Kidney (tissue), 22 donors: ENCODE measurements at places on chromosomes 1 and 21. TPM values are rescaled to one million over a fixed set of nuclear protein-coding genes. Genes with fewer than 3 reads are reported as not detected.

The ZNF683 gene
- total RNA-seq = 0.25 TPM

DNA sequence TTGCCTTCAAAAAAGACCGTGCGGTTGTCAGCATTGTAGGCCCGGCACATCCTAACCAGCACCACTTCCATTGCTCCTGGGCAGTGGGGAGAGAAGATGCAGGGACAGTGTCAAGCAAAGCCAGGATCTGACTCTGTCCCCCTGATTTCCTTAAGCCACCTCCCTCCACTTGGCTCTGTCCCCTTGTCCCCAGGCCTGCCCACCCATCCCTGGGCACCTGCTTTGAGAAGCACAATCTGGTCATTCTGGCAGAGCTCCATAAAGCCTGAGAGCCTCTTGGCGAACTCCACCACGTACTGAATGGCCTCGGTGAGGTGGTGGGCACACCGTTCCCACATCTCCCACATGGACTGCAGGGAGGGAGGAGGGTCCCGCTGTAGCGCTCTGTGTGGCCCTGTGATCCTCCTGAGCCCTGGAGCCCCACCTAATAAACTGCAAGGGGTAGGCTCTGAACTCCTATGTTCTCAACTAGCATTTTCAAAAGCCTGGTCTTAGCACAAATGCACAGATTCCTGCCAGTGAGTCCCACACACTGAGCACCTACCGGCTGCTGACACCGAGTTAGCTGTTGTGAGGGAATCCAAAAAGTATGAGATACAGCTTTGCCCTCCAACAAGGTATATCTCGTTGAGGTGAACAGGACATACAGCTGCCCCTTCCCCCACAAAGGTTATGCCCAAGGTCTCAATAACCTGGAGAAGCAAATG, 8.2 kb upstream of the LINGO4 start:
- DNase-seq = no peak
- no peaks in the 10 kb centered on the region for H3K27me3 ChIP-seq
- H3K4me1 ChIP-seq = no peaks in the 10 kb centered on the region
- peaks cover 9% of the 10 kb centered on the region for H3K36me3 ChIP-seq

The GCSAML gene
- total RNA-seq = 1.8 TPM

DNA sequence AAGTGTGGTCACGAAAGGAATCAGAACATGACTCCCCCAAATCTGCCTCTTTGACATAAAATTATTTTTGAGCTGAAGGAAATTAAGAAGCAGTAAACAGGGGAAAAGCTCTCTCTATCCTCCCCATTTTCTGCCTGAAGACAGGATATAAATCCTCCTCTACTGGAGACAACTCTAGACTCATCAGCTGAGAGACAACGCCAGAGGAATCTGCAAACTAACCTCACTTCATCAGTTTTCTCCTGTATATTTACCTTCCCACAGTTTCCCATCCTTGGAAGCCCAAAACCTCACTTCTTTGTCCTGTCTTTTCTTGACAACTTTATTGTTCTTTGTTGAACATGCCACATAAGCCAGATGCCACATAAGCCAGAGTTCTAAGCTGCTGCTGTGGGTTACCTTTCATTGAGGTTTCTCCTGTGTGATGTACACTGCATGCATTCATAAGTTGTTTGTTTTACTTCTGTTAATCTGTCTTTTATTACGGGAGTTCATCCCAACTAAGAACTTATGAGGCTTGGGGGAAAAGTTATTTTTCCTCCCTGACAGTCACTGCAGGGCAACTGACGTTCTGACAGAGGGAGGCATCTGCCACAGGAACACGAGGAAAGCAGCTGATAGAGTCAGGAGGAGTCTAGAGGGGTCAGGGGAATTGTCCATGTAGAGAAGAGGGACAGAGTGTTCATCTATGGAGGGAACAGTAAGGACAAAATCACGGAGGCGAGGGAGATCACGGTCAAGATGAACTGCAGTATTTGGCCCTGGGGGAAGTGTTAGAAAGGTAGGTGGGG, 19.2 kb downstream of the ST6GALNAC3 start:
- no peak overlapping the region for H3K27ac ChIP-seq
- no peaks in the 10 kb centered on the region for H3K36me3 ChIP-seq
- H3K4me1 ChIP-seq = no peaks in the 10 kb centered on the region
- DNase-seq = no peak

The SSU72 gene
- 102 TPM for total RNA-seq

DNA sequence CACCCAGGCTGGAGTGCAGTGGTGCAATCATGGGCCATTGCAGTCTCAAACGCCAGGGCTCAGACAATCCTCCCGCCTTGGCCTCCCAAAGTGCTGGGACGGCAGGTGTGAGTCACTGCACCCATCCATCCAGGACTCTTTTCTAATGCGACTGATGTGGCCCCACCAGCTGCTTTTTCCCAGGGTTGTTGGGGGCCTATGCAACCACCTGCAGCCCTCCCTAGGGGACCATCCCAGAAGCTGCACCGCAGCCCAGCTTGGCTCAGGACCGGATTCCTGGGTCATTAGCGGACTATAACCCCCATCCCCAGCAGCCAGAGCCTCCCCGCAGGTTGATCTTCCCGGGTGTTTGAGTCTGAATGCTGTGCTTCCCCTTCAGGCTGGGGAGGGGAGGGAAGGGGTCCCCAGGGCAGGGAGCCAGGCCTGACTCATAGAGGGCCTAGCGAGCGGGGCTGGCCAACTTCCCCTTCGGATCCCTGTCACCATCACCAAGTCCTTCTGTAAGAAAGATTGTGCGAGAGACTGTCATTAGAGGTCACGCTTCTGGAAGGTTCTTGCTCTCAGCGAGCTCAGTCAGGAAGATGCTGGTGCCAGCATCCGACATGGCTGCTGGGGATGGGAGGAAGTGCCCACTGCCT, 108.7 kb upstream of the ACTRT2 start:
- H3K27ac ChIP-seq = no peak overlapping the region
- H3K4me3 ChIP-seq = no peak overlapping the region
- H3K36me3 ChIP-seq = no peaks in the 10 kb centered on the region
- no peaks in the 10 kb centered on the region for H3K4me1 ChIP-seq

- no peaks in the 10 kb centered on the region for H3K36me3 ChIP-seq
- DNase-seq = no peak
- no peak overlapping the region for H3K27ac ChIP-seq
- no peaks in the 10 kb centered on the region for H3K4me1 ChIP-seq
- no peak overlapping the region for H3K4me3 ChIP-seq
- H3K27me3 ChIP-seq = peaks cover 5% of the 10 kb centered on the region
Measured at GRCh38 chr1:10802944-10803715, 6.7 kb upstream of the CASZ1 start.

The CD48 gene
- 20.5 TPM for total RNA-seq

DNA sequence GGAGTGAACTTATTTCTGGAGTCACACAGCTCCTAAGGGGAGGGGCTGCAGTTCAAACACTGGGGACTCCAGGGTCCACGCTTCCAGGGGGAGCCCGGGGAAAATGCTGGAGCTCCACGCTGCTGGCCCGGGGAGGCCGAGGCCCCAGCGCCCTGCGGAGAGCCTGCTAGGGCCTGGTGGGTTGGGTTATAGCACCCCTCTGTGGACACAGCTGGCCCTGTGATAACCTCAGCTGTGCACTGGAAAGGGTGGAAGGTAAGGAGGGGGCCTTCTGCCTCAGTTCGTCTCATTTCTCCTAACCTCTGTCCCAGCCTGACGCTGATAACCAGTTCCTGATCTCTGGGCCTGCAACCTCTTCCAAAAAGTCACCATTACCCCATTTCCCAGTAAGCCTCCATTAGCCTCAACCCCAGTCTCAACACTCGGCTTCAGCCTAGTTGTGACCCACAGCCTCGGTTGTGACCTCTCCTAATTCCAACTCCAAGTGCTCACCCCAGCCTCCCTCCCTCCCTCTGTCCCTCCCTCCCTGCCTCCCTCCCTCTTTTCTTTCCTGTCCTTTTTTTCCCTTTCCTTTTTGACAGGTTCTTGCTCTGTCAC, 7.1 kb downstream of the NBL1 start:
- H3K27ac ChIP-seq = peak overlapping the region; percentile 41
- H3K27me3 ChIP-seq = no peaks in the 10 kb centered on the region
- H3K4me1 ChIP-seq = peaks cover 7% of the 10 kb centered on the region
- no peak overlapping the region for H3K4me3 ChIP-seq
- no peaks in the 10 kb centered on the region for H3K36me3 ChIP-seq
- DNase-seq = peak; percentile 77

The AADACL3 gene
- total RNA-seq = not detected

The GJA9 gene
- total RNA-seq = not detected

DNA sequence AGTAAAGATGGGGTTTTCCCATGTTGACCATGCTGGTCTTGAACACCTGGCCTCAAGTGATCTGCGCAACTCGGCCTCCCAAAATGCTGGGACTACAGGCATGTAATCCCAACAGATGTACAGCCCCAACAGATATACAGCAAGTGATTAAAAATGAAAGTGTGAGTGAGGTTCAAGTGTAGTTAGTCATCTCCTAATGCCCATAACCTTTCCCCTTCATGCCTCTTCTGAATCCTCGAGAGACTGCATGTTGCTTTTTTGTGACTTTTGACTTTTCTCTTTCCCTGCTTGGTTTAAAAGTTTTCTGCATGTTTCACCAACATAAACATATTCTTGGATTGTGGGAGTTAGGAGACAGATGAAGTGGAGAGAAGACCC, 31.2 kb downstream of the KCNK2 start:
- DNase-seq = no peak
- no peak overlapping the region for H3K27ac ChIP-seq
- no peaks in the 10 kb centered on the region for H3K4me1 ChIP-seq
- H3K36me3 ChIP-seq = no peaks in the 10 kb centered on the region

The SV2A gene
- 4.5 TPM for total RNA-seq

The FCGR2B gene
- total RNA-seq = 19.7 TPM

The CELA2A gene
- not detected for total RNA-seq

GRCh38 chr1:55708781-55709180, 493.6 kb upstream of the USP24 start:
- no peak overlapping the region for H3K4me3 ChIP-seq
- peak; percentile 38 for DNase-seq
- peaks cover 2% of the 10 kb centered on the region for H3K4me1 ChIP-seq
- H3K36me3 ChIP-seq = no peaks in the 10 kb centered on the region

The SCAF4 gene
- total RNA-seq = 30.6 TPM

DNA sequence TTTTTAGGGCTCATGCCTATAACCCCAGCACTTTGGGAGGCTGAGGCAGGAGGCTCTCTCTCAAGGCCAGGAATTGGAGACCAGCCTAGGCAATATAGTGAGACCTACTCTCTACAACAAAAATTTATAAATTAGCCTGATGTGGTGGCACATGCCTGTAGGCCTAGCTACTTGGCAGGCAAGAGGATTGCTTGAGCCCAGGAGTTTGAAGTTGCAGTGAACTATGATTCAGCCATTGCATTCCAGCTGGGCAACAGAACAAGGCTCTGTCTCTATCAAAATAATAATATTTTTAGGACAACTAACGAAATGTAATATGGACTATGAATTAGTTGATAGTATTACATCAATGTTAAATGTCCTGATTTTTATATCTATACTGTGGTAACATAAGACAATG, 68.8 kb upstream of the ARID1A start:
- no peaks in the 10 kb centered on the region for H3K36me3 ChIP-seq
- H3K4me1 ChIP-seq = no peaks in the 10 kb centered on the region
- H3K27me3 ChIP-seq = no peaks in the 10 kb centered on the region
- no peak for DNase-seq
- H3K4me3 ChIP-seq = no peak overlapping the region
- H3K27ac ChIP-seq = no peak overlapping the region

GRCh38 chr1:108718927-108719655, 6.4 kb downstream of the FNDC7 start:
- DNase-seq = no peak
- H3K36me3 ChIP-seq = no peaks in the 10 kb centered on the region
- H3K4me1 ChIP-seq = no peaks in the 10 kb centered on the region
- H3K27me3 ChIP-seq = no peaks in the 10 kb centered on the region
- H3K4me3 ChIP-seq = no peak overlapping the region

- DNase-seq = no peak
- H3K27me3 ChIP-seq = peaks cover 11% of the 10 kb centered on the region
- H3K36me3 ChIP-seq = no peaks in the 10 kb centered on the region
- H3K4me1 ChIP-seq = no peaks in the 10 kb centered on the region
- no peak overlapping the region for H3K4me3 ChIP-seq
Measured at GRCh38 chr1:229894532-229894931, 172.5 kb upstream of the GALNT2 start.

- H3K4me1 ChIP-seq = no peaks in the 10 kb centered on the region
- no peak for DNase-seq
- H3K4me3 ChIP-seq = no peak overlapping the region
- H3K36me3 ChIP-seq = no peaks in the 10 kb centered on the region
- H3K27me3 ChIP-seq = no peaks in the 10 kb centered on the region
- no peak overlapping the region for H3K27ac ChIP-seq
Measured at GRCh38 chr1:5814046-5814619, 178.1 kb downstream of the NPHP4 start.

- no peaks in the 10 kb centered on the region for H3K27me3 ChIP-seq
- no peak overlapping the region for H3K4me3 ChIP-seq
Measured at GRCh38 chr1:53127546-53127945, 14.9 kb downstream of the SLC1A7 start.

- H3K27ac ChIP-seq = no peak overlapping the region
- no peaks in the 10 kb centered on the region for H3K27me3 ChIP-seq
- no peak for DNase-seq
- no peaks in the 10 kb centered on the region for H3K36me3 ChIP-seq
Measured at GRCh38 chr1:74763807-74764206, 30.9 kb downstream of the TYW3 start.

The LCE2B gene
- total RNA-seq = not detected

- H3K27me3 ChIP-seq = no peaks in the 10 kb centered on the region
- no peak overlapping the region for H3K4me3 ChIP-seq
- H3K4me1 ChIP-seq = no peaks in the 10 kb centered on the region
Measured at GRCh38 chr1:178966312-178966711, 59.4 kb upstream of the FAM20B start.

- H3K4me1 ChIP-seq = no peaks in the 10 kb centered on the region
- H3K27ac ChIP-seq = no peak overlapping the region
Measured at GRCh38 chr1:185739967-185740366, 5.8 kb downstream of the HMCN1 start.

DNA sequence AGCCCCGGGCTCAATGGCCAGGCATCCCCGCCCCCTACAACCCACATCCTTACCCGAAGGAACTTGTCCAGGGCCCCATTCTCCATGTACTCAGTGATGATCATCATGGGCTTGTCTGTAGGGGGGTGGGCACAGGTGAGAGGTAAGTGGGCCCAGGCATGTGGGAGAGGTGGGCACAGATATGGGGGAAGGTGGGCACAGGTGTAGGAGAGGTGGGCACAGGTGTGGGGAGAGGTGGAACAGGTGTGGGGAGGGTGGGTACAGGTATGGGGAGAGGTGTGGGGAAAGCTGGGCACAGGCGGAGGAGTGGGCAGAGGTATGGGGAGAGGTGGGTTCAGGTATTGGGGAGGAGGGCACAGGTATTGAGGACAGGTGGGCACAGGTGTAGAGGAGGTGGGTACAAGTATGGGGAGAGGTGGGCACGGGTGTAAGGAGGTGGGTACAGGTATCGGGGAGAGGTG, 23.5 kb downstream of the EPHA2 start:
- no peaks in the 10 kb centered on the region for H3K27me3 ChIP-seq
- H3K4me1 ChIP-seq = no peaks in the 10 kb centered on the region
- no peak overlapping the region for H3K27ac ChIP-seq
- no peak overlapping the region for H3K4me3 ChIP-seq
- DNase-seq = no peak
- H3K36me3 ChIP-seq = peaks cover 13% of the 10 kb centered on the region

The HHIPL2 gene
- 0.09 TPM for total RNA-seq

The OR14K1 gene
- total RNA-seq = not detected

GRCh38 chr1:44312399-44313196, 42.5 kb downstream of the ERI3 start:
- H3K27ac ChIP-seq = no peak overlapping the region
- peaks cover 32% of the 10 kb centered on the region for H3K36me3 ChIP-seq
- no peak overlapping the region for H3K4me3 ChIP-seq
- no peaks in the 10 kb centered on the region for H3K27me3 ChIP-seq
- no peak for DNase-seq

GRCh38 chr1:218772575-218772974, 401.1 kb upstream of the LYPLAL1 start:
- H3K4me3 ChIP-seq = no peak overlapping the region
- no peaks in the 10 kb centered on the region for H3K36me3 ChIP-seq
- no peak for DNase-seq
- no peaks in the 10 kb centered on the region for H3K27me3 ChIP-seq
- no peak overlapping the region for H3K27ac ChIP-seq
